ENCODE measurements at places on chromosomes 13 and 19.

DNA sequence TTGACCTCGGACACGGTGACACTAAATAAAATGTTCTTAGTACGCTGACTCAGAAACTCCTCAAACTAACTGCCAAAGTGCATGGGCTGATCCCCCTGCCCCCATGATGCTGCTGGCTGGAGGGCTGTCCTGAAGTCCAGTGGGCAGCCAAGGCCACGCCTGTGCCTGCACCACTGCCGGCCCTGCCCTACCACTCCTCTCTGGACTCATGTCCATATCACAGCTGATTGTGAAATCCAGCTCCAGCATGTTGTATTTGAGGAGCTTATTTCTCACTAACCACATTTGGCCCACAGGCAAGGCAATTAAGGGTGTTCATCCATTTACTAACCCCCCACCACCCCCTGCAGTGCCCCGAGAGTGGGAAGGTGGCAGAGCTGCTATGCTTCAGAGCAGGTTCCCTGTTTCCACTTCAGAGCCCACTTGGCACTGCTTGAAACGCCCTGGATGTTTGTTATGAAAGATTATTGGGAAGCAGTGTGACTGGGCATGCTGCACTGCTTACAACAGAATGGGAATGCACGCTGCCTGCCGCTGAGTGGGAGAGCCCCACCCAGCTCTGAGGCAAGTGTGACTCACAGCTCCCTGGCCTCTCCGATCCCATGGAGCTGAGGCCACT is 114.0 kb downstream of the UQCRFS1 start:
- DNase-seq = no peak

GRCh38 chr19:32098968-32099367 is 246.4 kb upstream of the ZNF507 start:
- no peak for DNase-seq

- DNase-seq = no peak
Measured at GRCh38 chr13:32007494-32007893, 24.1 kb upstream of the FRY start.

DNA sequence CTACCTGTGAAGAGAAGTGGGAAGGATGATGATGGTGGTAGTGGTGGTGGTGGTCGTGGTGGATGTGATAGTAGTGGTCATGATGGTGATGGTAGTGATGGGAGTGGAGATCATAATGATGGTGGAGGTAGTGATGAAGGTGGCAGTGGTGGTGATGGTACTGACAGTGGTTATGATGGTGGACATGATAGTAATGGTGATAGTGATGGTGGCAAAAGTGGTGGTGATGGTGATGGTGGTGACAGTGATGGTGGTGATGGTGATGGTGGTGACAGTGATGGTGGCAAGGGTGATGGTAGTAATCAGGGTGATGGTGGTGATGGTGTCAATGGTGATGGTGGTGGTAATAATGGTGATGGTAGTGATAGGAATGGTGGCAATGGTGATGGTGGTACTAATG is 26.2 kb downstream of the MBD3L2B start:
- DNase-seq = no peak

DNA sequence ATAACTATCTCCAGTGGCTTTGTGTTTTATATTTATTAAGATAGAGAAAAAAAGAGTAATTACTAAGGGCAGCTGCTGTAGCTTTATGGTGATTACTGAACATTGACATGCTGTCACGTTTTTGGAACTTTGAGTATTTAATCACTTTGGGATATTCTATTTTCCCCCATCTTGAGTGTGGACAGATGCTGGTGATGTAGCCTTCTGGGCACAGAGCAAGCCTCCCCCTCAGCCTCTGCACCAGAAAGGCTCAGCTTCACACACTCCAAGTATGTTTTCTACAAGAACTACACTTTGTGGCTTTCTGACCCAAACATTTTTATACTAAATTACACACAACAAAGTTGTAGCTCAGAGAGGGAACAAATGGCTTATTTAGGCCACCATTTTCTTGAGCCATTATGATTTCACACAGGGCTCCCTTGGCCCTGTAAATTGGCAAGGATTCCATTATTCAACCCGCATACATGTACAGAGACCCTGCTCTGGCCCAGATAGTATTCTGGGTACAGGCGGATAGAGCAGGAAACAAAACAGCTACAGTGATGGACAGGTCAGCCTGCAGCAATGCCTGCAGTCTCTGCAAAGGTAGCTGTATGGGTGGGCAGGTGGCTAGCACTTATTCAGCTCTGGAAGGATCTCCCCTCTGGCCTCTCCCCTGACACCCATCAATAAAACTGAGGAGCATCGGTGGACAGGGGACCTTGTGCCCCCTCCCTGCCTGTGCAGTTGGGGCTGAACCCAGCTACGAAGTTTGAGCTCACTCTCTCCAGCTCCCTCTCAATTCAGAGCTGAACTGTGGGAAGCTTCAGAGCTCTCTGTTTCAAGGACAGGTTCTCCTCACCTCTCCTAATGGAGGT is 1.3 kb downstream of the ALOX5AP start:
- no peak for DNase-seq

DNA sequence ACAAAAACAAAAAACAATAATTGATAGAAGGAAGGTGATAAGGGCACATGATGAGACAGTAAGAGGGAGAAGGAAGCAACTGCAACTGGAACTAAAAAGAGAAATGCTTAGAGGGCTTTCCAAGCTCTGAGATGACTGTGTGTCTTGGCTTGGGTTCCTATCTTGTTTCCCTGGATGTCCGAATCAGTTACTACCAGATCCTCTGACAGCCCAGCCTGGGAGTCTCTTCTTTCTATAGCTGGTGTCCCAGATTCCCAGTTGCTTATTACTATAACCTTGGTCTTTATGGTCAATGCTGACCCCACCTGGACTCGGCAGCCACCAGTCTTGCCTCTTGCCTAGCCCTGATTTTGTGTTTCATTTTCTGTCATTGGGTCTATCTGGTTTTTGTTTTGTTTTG is 116.4 kb downstream of the RFC3 start:
- no peak for DNase-seq

- DNase-seq = peak; percentile 37
Measured at GRCh38 chr19:47713046-47714021, at the start of gene EHD2. Gene EHD2 (plus strand): TSS chr19:47713422. CDS start chr19:47716613, 3,191 bp downstream.

DNA sequence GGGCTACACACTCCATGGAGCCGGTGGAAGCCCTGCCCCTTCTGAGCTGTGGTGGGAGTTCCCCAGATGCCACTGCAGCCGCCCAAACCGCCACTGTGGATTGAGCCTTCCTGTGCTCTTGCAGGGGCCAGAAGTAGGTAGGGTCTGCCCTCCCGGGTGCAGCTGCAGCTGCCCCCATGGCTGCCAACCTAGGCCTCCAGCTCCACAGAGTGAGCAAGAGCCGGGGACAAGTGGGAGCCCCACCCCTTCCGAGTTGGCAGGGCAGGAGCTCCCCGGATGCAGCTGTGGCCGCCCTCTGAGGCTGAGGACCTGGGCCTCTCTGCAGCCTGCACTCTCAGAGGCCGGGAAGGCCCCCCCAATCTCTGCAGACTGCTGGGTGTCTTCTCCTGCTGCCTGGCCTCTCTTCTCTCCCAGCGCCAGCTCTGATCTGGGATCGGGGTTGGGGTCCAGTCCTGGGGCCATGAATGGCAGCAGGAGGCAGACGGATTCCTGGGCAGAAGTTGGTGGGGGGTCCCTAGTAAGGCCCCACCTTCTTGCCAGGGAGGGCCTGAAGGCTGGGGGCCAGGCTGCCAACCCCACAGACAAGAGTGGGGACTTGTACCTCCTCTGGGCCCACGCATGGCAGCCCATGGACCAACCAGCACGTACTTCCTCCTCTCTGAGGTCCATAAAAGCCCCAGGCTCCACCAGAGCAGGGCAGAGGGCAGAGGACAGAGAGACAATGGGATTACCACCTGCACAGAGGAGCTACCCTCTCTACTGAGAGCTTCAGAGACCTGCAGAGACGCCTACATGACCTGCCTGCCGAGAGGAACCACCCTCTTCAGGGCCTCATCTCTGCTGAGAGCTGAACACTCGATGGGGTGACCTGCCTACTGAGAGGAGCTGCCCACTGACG is 28.9 kb downstream of the AP2S1 start:
- peak; percentile 68 for DNase-seq

- no peak for DNase-seq
Measured at GRCh38 chr13:67258482-67258881, 28.3 kb upstream of the PCDH9 start.

GRCh38 chr13:65907666-65908525 is 1322.2 kb downstream of the PCDH9 start:
- DNase-seq = no peak

GRCh38 chr19:50829801-50830200 is 3.6 kb downstream of the KLK15 start:
- DNase-seq = no peak

DNA sequence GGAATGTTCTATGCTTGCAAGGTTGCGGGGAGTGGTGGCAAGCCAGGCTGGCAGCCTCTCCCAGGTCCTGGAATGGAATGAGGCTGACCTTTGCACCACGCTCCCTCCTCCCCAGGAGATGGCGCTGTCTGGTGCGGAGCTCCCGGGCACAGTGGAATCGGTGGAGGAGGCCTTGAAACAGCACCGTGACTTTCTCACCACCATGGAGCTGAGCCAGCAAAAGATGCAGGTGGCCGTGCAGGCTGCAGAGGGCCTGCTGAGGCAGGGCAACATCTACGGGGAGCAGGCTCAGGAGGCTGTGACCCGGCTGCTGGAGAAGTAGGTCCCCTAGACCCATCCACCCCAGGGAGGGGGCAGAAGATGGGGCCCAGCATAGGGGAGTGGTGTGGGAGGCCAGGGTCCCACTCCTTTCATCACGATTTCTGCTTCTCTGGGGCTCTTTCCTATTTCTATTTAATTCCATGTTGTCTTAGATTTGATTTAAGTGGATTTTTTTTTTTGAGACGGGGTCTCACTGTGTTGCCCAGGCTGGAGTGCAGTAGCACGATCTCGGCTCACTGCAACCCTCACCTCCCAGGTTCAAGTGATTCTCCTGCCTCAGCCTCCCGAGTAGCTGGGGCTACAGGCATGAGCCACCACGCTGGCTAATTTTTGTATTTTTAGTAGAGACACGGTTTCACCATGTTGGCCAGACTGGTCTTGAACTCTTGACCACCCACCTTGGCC is 53.2 kb upstream of the SHKBP1 start:
- DNase-seq = peak; percentile 49

GRCh38 chr13:35993686-35994085 is 137.5 kb downstream of the DCLK1 start:
- no peak for DNase-seq

DNA sequence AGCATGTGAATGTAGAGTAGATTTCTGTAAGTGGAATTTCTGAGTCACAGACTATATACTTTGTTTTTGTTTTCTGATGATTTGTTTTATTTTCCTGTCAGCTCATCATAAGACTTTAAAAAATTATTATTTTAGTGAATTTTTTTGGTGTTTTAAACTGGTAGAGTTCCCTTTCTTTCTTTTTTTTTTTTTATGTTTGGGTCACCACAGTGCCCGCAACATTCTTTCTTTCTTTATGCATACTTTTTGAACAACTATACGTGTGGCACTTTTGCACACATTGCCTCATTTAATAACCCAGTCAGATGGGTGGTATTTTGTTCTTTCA is 46.0 kb downstream of the WDFY2 start:
- no peak for DNase-seq

GRCh38 chr19:41478875-41479756 is 36.2 kb downstream of the ERICH4 start:
- no peak for DNase-seq

DNA sequence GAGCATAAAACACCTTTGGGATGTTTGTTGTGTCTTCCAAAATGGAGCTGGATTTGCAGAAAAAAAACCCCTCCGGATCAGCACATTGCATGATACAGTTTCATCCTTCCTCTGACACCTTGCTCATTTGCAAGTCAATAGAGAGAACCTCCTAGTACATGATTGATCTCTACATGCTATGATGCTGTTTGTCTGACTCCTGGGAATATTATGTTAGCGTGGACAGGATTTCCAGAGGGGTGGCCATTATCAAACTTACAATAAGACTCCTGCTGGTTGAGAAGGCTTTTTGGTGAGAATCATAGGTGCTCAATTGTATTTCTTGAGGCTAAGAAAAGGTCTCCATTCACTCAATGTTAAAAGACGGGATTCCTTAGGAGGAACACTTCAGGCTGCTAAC is 75.9 kb upstream of the SCEL start:
- no peak for DNase-seq
